Activated CD4-positive, alpha-beta T cell treated with anti-CD3 and anti-CD28 coated beads for 24 hours (primary cell): ENCODE measurements at places on chromosomes 3 and 15.
A peak's percentile ranks its signal among the peaks of the same experiment; 100 is the strongest.

GRCh38 chr15:76140074-76140464 lies 80.3 kb downstream of the TMEM266 start:
- no peak for DNase-seq

DNA sequence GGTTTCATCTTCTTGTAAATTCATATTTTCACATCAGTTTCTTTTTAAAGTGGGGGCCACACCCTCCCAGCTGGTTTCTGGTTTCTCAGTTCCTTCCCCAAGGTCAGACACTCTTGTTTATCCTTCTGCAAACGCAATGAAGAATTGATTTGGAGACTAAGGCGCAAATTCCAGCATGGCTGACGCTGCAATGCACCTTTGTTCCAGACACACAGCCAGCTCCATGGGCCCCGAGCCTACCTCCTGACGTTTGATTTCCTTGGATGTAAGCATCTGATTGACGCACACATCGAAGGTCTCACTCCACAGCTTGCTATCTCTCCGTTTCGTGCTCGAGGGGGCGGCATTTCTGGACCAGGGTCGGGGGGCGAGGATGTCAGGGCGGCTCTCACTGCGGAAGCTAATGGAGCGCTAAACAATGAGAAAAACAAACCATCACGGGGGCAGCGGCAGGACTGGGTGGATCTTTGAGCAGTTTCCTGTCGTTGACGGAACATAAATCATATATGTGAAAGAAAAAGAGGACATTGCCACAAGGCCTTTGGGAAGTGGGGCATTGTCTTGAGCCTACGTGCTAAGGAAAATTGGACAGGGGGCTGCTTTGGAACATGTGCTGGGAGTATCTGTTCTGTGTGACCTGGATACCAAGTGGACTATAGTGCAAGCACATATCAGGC lies 46.9 kb downstream of the ARHGEF3 start:
- no peak for DNase-seq

- DNase-seq = no peak
Observed at GRCh38 chr3:80771085-80771484, 990.4 kb downstream of the GBE1 start.

GRCh38 chr3:119401503-119402440 lies 61.6 kb downstream of the TMEM39A start:
- DNase-seq = no peak

DNA sequence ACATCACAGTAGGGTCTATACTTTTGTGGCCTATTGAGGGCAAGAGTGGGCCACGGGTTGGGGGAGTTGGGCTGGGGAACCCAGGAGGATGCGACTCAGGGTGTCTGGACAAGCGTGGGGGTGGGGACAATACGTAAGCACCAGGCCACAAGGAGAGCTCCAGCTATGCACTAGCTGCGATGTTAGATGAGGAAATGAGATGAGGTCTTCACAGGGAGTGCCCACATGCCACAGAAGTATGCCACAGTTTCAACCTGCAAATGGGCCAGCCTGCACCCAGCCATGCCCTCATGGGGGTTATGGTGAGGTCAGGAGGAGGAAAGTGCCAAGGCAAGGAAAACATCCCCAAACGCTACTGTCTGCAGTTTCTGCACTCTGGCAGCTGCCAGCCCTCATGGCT lies 30.5 kb downstream of the CACNA2D2 start:
- DNase-seq = no peak

- DNase-seq = no peak
Observed at GRCh38 chr15:37907136-37907535, 27.3 kb upstream of the TMCO5A start.

DNA sequence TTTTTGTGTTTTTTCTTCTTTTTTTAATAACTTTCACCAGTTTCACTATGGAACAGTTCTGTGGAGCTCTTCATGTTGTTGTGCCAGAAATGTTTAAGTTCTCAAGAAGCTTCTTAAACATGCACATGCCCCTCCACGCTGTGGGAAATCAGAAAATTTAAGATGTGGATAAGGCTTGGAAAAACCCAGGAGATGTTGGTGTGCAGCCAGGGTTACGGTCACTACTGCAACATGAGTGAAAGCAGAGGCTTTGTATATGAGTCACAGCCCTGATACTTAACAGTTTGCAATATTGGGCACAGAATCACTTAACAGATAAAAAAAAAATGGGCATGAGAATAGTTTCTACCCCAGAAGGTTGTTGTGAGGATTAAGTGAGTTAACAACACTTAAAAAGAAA lies 399.9 kb downstream of the LRTM1 start:
- DNase-seq = no peak

GRCh38 chr15:50137330-50137761 lies 18.3 kb upstream of the ATP8B4 start:
- peak; percentile 17 for DNase-seq

- no peak for DNase-seq
Observed at GRCh38 chr3:112302881-112303763, 9.1 kb upstream of the SLC9C1 start.

- DNase-seq = no peak
Observed at GRCh38 chr3:138560501-138560900, 33.6 kb downstream of the CEP70 start.

GRCh38 chr3:67048715-67049074 lies 50.6 kb downstream of the KBTBD8 start:
- DNase-seq = no peak

GRCh38 chr3:189040656-189041335 lies 131.0 kb upstream of the TPRG1 start:
- DNase-seq = no peak

DNA sequence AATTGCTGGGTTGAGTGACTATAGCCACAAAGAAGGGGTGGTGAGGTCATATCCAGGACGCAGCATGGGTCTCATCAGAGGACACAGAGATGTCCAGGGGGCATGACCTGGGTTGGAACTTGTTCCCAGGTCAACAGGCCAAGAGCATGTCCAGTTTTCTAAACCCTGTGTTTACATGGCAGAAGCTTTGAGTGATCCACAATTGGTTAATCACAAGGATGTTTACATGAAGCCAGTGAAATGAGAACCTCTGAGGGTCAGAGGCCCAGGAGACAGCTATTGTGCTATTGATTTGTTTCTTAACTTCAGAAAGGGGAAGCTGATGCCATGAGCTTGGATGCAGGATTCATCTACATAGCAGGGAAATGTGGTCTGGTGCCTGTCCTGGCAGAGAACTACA lies 42.2 kb upstream of the TOPBP1 start:
- DNase-seq = no peak

DNA sequence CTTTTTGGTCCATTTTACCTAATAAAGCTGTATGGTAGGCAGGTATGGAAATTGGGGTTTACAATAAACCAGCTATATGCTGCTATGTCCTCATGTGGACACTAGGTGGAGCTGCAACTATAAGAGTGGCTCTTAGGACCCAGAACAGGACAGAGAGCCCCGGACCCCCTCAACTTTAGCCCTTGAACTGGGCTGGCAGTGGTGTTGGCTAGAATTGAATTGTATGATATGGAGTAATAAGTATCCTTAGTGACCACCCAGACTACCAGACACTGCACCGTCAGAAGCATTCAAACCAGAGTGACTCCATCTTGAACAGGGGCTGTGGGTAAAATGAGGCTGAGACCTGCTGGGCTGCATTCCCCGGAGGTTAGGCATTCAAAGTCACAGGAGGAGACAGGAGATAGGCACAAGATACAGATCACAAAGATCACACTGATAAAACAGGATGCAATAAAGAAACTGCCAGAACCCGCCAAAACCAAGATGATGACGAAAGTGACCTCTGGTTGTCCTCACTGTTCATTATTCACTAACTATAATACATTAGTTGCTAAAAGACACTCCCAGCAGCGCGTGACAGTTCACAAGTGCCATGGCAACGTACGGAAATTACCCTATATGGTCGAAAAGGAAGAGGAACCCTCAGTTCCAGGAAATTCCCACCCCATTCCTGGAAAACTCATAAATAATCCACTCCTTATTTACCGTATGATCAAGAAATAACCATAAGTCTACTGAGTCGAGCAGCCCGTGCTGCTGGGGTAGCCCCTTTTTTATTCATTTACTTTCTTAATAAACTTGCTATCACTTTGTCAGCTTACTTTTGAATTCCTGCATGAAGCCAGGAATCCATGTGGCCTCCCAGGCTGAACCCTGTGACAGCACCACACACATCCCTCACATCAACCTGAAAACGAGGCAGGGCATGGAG lies 68.7 kb upstream of the BLM start:
- peak; percentile 37 for DNase-seq

DNA sequence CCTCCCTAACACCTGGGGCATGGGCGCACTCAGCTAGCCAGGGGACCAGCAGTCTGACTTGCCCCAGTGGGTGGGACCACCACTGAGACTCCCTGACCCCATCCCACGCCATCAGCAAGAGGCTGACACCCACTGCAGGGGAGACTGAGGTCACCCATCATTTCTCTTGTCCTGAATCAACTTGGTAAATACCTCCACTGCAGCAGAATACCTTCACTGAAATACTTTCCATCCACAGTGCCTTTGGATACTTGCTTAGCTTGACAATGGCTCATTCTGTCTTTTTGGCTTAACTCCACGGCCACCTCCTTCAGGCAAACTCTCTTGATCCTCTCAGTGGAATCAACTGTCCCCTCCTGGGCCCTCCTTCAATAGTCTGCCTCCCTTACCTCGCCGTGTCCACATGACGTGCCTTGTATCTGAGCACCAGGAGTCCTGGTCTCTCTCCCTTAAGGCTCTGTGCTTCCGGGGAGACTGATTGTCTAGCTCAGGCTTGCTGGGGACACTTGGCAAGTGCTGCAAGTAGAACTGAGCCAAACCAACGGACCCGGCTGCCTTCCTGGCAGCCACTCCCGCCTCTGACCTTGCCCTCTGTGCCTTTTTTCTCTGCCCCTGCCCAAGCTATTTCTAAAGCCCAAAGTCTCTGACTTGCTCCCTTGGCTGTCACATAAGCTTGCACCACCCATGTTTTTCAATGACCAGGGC lies 119.1 kb downstream of the ADCY5 start:
- DNase-seq = no peak

- DNase-seq = no peak
Observed at GRCh38 chr15:86384186-86384585, 304.5 kb downstream of the AGBL1 start.

DNA sequence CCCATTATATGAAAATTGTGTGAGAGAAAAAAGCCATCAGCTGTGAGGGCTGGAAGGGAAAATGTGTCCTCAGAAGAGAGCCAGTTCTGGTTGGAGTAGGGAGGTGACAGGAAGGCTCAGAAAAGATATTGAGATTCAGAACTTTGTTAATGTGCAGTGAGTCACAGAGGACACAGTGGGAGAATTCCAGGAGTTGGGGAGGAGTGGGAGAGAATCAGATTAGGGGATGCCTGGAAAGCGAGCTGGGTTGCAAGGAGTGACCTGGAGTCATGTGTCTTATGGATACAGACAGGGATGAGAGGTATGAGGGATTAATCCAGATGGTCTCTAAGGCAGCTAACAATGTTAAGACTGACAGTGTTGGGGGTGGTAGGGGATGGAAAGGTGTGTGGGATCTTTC lies 67.5 kb downstream of the CHST2 start:
- DNase-seq = no peak

- no peak for DNase-seq
Observed at GRCh38 chr3:50258029-50258680, 10.8 kb upstream of the SEMA3B start.

- no peak for DNase-seq
Observed at GRCh38 chr3:149879872-149880271, 66.9 kb downstream of the RNF13 start.

- DNase-seq = no peak
Observed at GRCh38 chr3:85228966-85229365, 270.2 kb downstream of the CADM2 start.

DNA sequence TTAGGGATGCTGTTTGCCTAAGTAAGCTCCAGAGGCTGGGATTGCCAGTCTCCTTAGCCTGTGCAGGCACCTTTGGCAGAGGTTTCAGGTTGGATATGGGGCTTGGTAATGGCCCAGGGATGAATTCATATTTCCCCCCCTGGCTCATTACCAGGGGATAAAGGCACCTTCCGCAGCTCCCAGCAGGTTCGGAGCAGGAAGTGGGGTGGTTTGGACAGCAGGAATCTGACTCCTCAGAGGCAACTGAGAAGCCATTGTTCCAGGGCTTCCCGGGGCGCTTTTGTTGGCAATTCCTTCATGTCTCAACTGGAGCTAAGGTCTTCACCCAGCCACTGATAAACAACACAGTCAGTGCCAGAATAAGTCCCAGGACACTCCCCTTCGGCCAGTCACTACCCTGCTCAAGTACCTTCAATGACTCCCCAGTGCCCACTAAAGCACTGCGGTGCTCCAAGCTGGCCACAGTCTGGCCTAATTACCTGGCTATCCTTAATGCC lies 85.3 kb upstream of the SLC6A6 start:
- DNase-seq = no peak

GRCh38 chr3:195908694-195909581 lies 587 bp upstream of the TNK2 start:
- peak; percentile 19 for DNase-seq

GRCh38 chr15:39592500-39592899 lies 11.6 kb downstream of the THBS1 start:
- no peak for DNase-seq

DNA sequence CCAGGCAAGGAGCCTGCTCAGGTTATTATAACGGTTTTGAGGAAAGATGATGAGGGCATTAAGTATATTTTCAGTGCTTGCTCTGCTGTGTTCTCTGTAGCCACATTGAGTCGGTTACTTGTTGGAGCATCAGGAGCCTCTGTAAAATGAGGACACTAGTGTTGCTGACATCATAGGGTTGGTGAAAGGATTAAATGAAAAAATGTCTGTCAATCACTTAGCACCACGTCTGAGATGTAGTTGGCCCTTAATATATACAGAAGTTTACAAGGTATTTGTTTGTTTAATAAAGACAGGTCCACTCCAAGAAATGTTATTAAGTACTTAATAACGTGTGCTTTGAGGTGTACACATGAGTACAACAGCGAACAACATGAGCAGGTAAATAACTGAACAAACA lies 735 bp upstream of the SLC25A26 start:
- DNase-seq = no peak

- no peak for DNase-seq
Observed at GRCh38 chr3:81041331-81041730, 720.1 kb downstream of the GBE1 start.

DNA sequence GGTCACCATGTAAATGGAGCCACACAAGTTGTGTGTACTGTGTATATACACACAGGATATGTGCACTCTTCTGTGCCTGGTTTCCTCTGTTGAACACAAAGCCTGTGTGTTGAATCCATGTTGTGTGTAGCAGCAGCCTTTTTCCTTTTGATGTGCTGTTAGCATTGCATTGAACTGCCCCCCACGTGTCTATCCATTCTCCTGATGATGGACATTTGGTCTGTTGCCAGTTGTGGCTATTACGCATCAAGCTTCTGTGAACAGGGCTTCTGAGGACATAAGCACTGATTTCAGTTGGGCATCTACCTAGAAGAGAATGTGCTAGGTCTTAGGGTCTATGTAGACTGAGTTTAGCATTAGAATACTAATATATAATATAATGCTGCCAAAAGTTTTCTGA lies 77.4 kb downstream of the LSM3 start:
- no peak for DNase-seq

- no peak for DNase-seq
Observed at GRCh38 chr3:97882975-97883598, 61.3 kb downstream of the CRYBG3 start.

DNA sequence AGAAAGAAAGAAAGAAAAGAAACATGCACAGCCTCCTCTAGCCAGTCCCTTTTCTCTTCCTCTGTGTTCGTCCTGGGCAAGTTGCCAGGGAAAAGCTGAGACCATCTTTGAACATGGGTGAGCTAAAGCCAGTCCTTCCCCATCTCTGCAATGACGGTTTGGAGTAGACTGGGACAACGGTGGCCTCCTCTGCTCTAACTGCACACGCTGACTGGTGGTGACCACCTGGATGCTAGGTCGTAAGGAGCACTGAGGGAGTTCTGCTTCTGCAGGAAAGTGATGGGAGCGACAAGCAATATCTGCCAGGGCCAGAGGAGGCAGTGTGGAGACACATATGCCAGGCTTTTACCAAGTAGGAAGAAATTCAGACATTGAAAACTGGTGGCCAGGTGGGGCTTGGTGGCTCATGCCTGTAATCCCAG lies 111.7 kb downstream of the NUP210 start:
- no peak for DNase-seq
